ENCODE measurements at places on chromosomes 5 and 9.

- no peak for DNase-seq
Observed at GRCh38 chr9:13705918-13706317, 426.4 kb upstream of the MPDZ start.

DNA sequence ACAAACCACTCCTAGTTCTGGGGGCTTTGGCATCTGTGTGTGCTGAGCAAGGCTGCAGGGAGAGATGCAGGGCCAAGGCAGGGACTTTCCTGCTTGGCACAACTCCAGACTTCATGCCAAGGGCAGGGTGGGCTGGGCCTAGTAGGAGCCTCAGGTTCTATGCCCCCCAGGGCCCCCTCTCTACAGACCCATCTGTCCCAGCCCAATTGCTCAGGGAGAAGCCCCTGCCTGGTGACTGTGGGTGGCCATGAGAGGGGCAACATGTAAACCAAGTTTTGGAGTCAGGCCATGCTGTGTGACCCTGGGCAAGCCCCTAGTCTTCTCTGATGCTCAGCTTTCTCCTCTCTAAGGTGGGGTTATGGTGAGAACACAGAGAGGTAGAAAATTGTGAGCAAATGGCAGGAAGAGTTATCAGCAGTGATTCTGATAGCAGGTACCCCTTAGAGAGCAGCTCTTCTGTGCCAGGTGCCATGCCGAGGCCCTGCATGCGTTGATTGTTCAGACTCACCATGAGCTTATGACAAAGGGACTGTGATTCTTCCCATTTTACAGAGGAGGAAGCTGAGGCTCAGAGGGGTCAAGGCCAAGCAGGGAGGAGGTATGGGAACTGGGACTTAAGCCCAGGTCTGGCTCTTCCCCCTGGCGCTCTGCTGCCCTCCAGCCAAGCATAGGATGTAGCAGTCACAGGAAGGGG is 5.2 kb downstream of the OLFML2A start:
- DNase-seq: no peak

DNA sequence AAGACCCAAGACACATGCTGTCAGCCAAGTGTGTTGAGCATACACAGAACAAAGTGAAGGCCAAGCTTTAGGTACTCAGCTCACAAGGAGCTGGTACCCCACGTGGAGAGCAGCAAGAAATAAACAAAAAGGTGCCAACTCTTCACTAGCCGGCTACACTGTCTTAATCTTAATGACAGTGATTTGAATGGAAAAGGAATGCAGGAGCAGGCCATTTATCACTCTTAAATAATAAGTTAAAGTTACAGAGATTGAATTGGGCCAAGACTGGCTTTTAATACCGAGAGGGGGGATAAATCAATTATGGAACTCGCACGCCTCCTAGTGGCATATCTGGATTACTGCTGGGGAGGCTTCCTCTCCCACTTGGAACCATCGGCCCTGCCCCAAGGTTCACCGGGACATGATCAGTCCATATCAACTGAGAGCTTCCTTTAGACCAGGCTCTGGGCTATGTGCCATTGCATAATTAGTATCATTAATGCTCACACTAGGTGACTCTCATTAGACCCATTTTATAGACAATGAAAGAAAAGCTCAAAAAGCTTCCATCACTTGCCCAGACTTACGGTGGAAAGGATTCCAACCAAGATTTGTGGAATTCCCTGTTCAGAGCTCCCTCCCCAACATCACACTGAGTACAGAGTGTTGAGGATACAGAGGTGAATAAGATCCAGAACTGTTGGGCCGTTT is 94.0 kb downstream of the ACTL7B start:
- DNase-seq: peak; percentile 16

DNA sequence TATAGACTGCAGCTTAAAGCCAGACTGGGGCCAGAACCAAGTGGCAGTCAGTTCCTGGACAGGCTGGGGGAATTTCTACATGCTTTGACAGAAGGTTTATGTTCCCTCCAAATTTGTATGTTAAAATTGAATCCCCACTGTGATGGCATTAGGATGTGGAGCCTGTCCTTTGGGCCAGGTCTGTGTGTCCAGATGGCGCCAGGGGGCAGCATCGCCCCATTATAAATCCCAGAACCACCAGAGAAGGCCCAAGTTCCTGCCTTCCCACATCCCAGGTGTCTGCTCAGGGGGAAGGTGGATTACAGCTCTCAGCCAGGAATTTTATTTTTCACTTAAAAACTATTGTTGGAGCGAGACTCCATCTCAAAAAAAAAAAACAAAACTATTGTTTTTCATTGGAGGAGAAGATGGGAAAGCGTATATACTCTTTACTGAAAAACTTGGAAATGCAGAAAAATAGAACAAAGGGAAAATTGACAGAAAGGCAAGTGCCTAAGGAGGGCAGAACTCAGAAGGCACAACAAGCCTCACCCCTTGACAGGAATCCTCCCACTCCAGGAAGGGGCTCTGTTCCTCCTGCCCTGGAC is 5.0 kb downstream of the IL3 start:
- DNase-seq: no peak

DNA sequence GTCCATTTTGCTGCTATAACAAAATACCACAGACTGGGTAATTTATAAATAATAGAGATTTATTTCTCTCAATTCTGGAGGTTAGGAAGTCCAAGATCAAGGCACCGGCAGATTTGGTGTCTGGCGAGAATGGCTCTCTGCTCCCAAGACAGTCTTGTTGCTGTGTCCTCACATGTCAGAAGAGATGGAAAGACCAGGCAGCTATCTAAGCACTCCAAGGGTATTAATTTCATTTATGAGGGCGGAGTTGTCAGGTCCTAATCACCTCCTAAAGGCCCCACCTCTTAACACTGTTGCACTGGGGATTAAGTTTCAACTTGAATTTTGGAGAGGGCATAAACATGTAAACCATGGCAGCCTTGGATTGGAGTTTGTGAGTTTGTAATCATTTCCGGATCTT is 30.3 kb downstream of the ADCY2 start:
- DNase-seq: no peak

All from caudate nucleus (tissue), 63 donors.